Ascending aorta (tissue), 2 donors: ENCODE measurements at places on chromosomes 12 and 14. TPM values are rescaled to one million over a fixed set of nuclear protein-coding genes. Genes with fewer than 3 reads are reported as not detected.

KRT79 gene
- total RNA-seq, result not detected

DNA sequence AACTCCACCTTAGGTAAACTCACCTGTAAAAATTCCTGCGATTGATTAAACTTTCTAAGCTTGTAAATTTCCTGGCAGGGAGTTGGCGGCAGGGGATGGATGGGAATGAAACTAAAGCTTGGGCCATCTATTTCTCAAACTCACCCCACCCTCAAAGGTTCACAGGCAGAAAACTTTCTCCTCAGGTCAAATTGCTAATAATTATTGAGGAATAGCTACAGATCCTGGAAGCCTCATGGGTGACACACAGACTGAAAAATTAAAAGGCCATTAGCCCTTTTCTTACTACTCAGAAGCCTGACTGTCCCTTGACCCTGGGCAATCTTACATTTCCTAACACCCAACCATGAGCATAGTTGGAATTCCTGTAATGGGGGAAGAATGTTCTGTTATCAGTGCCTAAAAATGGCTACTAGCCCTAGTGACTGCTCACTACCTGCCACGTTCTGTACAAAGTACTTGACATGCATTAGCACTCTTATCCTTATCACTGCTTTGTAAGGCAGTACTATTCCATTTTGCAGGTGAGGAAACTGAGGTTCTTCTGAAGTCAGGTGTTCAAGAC, 12.4 kb upstream of the SYNDIG1L start:
- no peak overlapping the region for H3K4me3 ChIP-seq
- H3K27ac ChIP-seq, result no peak overlapping the region
- no peaks in the 10 kb centered on the region for H3K4me1 ChIP-seq
- no peak for DNase-seq
- H3K27me3 ChIP-seq, result no peaks in the 10 kb centered on the region

DNA sequence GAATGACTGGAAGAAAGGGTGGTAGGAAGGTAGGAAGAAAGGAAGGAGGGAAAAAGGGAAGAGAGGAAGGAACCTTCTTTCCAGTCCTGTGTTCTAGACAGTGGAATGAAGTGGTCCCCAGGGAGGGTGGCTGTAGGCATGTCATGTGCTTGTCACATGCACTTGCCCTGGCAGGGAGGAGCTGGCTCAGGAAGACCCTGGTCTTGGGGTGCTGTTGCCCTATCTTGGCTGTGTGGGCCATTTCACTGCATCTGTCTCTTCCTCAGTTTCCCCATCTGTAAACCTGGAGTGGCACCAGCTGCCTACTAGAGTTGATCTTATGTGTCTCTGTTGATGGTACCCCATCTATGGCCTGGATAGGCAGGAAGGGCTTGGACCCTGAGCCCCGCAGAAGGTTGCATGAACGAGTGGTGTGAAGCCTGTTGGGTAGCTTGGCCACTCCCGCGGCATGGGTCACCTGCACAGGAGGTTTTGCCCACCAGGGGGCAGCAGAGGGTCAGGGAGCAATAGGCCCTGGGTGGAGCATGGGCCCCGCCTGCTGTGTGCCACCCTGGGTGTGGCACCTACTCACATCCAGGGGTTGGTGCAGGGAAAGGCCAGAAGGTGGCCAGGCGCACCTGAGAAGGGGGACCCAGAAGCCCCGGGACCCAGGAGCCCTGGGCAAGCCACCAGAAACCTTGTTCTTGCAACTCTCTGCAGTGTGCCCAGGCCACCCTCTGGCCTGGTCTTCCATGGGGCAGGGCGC, 25.1 kb downstream of the MEG3 start:
- H3K4me1 ChIP-seq, result no peaks in the 10 kb centered on the region
- DNase-seq, result peak; percentile 80
- H3K36me3 ChIP-seq, result no peaks in the 10 kb centered on the region
- no peak overlapping the region for H3K4me3 ChIP-seq

- no peaks in the 10 kb centered on the region for H3K27me3 ChIP-seq
- DNase-seq, result peak; percentile 24
- no peaks in the 10 kb centered on the region for H3K36me3 ChIP-seq
- no peak overlapping the region for H3K27ac ChIP-seq
- no peaks in the 10 kb centered on the region for H3K4me1 ChIP-seq
Observed at GRCh38 chr14:95311752-95312151, 8.0 kb downstream of the CLMN start.

GRCh38 chr14:99522934-99523703, 41.9 kb downstream of the CCNK start:
- no peak for DNase-seq
- H3K27me3 ChIP-seq, result no peaks in the 10 kb centered on the region
- no peaks in the 10 kb centered on the region for H3K4me1 ChIP-seq
- H3K4me3 ChIP-seq, result no peak overlapping the region

- H3K4me1 ChIP-seq, result no peaks in the 10 kb centered on the region
- H3K36me3 ChIP-seq, result no peaks in the 10 kb centered on the region
- no peak overlapping the region for H3K27ac ChIP-seq
Observed at GRCh38 chr14:98375566-98375965, 896.4 kb downstream of the BCL11B start.

CLEC6A gene
- total RNA-seq, result not detected

RNASE3 gene
- total RNA-seq, result not detected

DNA sequence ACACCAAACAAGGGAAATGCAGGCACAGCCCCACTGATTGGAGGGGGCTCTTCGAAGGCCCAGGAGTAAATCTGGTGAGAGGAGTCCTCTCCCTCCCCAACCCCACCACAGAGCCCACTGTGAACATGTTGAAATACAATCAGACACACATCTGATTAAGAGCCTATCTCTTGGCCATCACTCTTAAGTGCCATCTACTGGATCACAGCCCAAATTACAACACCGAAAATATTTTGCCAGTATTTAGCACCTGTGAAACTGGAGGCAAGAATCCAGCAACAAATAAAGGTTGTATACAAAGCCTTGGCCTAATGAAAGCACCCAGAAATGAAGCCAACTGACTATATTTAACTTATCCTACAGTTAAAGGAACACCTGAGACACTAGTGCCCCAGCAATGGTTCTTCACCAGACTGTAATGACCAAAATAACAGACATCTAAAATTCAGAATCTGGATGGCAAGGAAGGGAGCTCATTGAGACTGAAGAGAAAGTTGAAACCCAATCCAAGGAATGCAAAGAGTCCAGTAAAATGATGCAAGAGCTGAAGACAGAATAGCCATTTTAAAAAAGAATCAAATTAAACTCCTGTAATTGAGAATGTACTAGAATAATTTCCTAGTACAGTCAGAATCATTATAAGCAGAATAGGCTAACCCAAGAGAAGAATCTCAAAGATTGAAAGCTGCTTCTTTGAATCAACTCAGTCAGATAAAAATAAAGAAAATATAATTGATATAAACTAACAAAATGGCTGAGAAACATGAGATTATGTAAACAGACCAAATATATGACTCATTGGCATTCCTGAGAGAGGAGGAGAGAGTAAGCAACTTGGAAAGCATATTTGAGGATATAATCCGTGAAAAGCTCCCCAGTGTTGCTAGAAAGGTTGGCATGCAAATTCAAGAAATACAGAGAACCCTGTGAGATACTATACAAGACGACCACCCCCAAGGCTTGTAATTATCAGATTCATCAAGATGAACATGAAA, 1117.0 kb downstream of the FLRT2 start:
- DNase-seq, result no peak
- H3K4me1 ChIP-seq, result no peaks in the 10 kb centered on the region

DNA sequence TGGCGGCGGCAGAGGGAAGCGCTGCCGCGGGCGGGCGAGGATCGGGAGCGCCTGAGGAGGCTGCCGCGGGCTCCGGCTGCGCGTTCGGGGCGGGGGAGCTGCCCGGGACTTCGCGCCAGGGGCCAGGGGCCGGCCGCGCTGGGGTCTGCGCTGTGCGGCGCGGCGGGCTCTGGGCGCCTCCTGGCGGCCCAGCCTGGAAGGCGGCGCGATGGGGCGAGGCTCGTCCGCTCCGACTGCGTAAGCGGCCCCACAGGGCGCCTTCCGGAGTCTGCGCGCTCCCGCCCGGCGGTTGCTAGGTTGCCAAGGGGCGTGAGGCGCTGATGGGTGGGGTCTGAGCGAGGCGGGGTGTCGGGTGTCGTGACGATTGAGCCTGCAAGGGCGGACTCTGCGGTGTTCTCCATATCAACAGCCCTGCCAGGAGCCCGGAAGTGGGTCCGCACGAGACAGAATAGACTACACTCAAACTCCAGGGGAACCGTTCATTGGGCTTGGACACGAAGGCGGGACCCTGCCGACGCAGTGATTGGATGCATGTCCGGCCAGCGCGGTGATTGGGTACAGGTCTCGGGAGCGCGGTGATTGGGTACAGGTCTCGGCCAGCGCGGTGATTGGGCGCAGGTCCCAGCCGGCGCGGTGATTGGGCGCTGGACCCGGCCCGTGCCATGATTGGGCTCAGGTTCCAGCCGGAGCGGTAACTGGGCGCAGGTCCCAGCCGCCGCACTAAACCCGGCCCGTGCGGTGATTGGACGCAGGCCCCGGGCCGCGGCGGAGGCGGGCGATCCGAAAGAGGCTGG, at the start of gene TEDC1:
Gene TEDC1, plus strand, starts transcription at position 675 of the 794 bp plus-strand sequence. CDS start 130 bp downstream, outside the sequence.
- H3K27me3 ChIP-seq, result no peaks in the 10 kb centered on the region
- peak; percentile 100 for DNase-seq
- H3K4me3 ChIP-seq, result peak within 1 kb of the TSS; percentile 77

DNA sequence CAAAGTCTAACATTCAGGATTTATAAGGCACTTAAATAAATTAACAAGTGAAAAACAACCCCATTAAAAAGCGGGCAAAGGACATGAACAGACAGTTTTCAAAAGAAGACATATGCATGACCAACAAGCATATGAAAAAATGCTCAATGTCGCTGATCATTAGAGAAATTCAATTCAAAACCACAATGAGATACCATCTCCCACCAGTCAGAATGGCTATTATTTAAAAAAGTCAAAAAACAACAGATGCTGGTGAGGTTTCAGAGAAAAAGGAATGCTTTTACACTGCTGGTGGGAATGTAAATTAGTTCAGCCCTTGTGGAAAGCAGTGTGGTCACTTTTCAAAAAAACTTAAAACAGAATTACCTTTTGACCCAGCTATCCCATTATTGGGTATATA, 60.7 kb upstream of the BDKRB2 start:
- peaks cover 4% of the 10 kb centered on the region for H3K4me1 ChIP-seq
- no peak overlapping the region for H3K4me3 ChIP-seq
- no peaks in the 10 kb centered on the region for H3K27me3 ChIP-seq
- no peak overlapping the region for H3K27ac ChIP-seq
- no peak for DNase-seq

DNAL1 gene
- total RNA-seq, result 1.5 TPM

- H3K36me3 ChIP-seq, result peaks cover 29% of the 10 kb centered on the region
- no peak overlapping the region for H3K4me3 ChIP-seq
- no peak overlapping the region for H3K27ac ChIP-seq
- no peaks in the 10 kb centered on the region for H3K27me3 ChIP-seq
- H3K4me1 ChIP-seq, result no peaks in the 10 kb centered on the region
Observed at GRCh38 chr14:32542507-32542906, 213.4 kb downstream of the AKAP6 start.

- no peaks in the 10 kb centered on the region for H3K36me3 ChIP-seq
- H3K4me3 ChIP-seq, result no peak overlapping the region
- H3K4me1 ChIP-seq, result no peaks in the 10 kb centered on the region
- no peaks in the 10 kb centered on the region for H3K27me3 ChIP-seq
Observed at GRCh38 chr14:72451054-72451972, 442.6 kb downstream of the DPF3 start.

DNA sequence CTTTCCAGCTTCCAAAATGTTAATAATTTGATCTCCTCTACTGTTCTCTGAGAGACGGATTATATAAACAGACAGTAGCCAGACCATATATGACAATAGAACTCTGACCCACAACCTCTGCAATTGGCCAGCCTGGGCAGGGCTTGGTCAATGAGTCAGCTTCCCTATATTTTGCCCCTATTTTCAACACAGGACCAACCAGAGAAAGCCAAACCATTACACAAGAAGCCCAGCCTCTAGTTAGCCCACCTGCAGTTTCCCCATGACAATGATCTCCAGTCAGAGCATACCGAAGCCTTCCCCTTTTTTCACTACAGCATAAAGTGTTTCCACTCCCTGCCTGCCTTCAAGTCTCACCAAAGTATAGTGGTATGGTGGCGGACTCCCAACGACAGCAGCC, 7.6 kb upstream of the EXD2 start:
- H3K27me3 ChIP-seq, result no peaks in the 10 kb centered on the region
- no peak overlapping the region for H3K27ac ChIP-seq
